ENCODE measurements at places on chromosomes 2 and 18.
A peak's percentile ranks its signal among the peaks of the same experiment; 100 is the strongest.

- DNase-seq: peak; percentile 70
These were observed 25.7 kb upstream of the FAM178B start for GRCh38 chr2:97011977-97012569.

DNA sequence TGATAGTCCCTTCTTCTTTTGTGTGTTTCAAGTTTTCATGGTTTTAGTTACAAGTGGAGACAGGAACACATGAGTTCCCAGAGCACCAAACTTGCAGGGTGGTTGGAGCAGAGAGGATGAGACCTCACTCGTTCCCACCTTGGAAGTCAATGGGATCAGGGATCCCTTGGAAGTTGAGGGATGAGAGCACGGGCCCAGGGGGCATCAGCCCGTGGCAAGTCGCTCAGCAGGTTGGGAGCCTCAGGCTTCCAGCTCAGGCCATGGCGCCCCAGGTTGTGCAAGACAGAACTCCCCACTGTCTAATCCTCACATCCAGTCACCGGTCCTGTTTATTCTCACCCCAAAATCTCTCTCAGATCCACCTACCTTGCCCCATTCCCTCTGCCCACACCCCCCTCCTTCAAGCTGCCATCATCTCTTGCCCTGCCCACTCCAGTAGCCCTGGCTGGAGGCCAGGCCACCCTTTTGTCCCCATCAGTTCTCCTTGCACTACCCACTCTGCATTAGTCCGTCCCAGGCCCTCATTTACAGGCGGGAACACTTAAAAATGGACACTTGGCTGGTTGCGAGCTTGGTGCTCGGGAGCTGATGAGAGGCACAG is 37.6 kb upstream of the FOSL2 start:
- DNase-seq: no peak

DNA sequence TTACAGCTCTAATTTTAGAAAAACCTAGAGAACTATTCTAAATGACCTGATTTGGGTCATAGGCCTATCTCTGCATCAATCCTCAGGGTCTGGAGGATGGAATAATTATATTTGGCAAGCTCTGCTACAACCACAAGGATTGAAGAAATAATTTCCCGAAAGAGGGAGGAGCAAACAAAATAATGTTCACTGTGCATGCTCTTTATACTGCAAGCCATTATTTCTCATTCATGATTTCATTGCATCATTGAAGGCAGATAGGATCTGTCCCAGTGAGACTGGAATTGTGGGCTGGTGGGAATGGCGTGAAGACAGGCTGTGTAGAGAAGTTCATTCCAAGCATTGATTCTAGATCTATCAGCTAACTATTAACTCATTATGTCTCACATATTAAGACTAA is 12.7 kb upstream of the MAPRE2 start:
- no peak for DNase-seq

GRCh38 chr2:179963626-179964025 is 43.5 kb downstream of the CWC22 start:
- DNase-seq: no peak

DNA sequence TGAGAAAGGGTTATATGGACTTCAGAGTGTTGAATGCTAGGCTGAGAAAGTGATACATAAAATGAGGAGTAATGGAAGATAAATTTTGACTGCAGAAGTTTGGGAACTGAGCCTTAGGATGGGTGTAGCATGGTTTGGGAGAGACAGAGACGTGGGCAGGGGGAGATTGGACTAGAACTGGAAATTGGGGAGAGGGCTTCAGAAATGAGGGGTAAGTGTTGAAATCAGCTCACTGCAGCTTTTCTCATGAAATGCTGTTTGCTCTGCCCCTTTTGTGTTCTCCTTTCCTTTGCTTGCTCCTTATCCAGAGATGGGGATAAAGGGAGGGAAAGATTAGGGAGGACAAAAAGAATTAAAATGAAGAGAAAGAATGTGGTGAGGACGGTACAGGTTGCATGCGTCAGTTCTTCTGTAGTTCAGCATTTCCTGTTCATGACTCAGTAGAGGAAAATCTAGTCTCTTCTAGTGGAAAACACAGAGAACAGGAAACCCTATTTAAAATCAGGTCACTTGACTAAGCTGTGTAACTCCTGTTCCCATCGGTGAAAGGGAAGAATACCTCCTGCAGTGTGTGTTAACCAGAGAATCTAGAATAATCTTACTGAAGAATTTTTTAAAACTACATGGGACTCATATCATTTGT is 105.6 kb downstream of the CRIM1 start:
- no peak for DNase-seq

DNA sequence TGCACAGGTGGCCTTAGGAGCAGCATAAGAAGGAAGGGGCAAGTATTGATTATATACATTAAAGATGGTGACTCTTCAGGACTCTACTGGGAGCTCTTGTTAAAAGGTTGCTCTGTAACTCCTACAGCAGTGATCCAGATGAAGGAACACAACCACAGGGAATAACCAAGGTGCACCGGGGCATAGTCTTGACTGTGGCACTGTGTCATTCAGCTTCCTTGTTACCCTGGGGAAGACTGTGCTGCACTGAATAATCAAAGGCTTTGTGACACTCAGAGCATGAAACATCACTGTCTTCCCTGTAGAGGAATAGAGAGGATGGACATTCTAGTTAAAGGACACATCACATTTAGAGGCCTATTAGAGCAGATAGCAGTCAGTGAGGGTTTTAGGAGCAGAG is 105.3 kb downstream of the UBE2E3 start:
- no peak for DNase-seq

GRCh38 chr2:70643715-70644114 is 90.1 kb upstream of the TGFA start:
- DNase-seq: no peak

DNA sequence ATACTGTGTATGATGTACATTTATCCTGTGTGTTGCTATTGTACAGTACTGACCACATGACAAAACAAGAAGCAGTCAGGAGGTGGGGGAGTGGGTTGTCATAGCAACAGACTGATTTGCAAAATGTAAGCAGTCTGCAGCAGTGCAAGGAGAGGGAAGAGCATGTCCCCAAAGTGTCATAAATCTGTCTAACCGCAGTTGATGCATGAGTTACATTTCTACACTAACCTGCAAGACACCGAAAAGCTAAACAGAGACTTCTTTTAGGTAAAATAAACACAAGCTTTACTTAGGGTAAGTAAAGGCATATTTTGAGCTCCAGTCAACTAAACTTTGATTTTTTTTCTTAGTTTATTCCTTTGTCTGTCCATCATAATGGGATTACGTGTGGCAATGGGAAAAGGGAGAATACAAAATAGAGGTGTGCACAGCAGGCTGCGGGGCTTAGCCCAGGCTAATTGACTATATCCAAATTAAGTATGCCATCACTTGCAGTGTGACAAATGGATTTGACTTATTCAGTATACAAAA is 134.5 kb downstream of the MEIS1 start:
- peak; percentile 91 for DNase-seq
